NCI-H2171 (cell line): ENCODE measurements at places on chromosomes 7 and 10.

DNA sequence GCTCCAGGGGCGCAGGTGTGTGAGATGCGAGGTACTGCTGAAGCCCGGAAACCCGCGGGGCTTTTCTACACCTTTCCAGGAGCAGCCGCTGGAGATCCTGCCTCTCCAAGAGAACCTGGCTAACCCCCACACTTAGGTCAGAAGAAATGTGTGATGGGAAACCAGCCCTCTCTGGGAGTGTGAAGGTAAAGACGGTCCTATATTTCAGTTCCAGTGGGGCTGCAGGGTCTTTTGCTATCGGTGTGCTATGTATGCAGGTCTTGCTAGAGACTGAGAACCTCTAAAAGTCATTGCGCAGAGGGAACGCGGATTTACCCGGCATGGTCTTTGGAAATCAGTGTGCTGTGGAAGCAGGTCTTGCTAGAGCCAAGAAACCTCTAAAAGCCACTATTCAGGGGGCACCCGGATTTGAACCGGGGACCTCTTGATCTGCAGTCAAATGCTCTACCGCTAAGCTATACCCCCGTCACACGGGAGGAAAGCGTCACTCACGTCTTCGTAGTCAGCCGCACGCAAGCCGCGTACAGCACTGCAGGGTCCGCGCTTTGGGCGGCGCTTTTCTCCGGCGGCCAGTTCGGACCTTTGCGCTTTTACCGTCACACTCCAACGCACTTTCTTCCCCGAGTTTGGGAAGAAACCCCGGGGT lies 46.0 kb downstream of the ZNF777 start:
- DNase-seq, result no peak

DNA sequence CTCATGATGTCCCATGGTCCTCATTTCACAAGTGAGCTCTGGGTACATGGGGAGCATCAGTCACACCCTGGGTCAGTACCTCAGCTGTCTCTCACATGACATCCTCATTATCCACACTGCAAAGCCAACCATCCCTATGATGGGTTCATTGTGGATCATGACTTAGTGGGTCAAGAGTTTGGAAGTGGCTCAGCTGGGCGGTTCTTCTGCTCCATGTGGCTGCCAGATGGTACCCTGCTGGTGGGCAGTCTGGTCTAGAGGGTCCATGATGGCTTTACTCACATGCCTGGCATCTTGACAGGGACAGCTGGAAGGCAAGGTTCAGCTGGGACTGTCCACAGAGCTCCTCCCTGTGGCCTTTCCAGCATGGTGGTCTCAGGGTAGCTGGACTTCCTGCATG lies 19.1 kb upstream of the PSMG3 start:
- no peak for DNase-seq

GRCh38 chr10:75297021-75297599 lies 61.4 kb upstream of the COMTD1 start:
- no peak for DNase-seq

- no peak for DNase-seq
Observed at GRCh38 chr10:98481404-98481945, 34.7 kb upstream of the HPS1 start.

GRCh38 chr10:130072247-130072646 lies 38.4 kb downstream of the C10orf143 start:
- no peak for DNase-seq

- no peak for DNase-seq
Observed at GRCh38 chr7:30246392-30246791, 38.0 kb upstream of the ZNRF2 start.

GRCh38 chr10:18377898-18378297 lies 237.7 kb downstream of the CACNB2 start:
- no peak for DNase-seq

GRCh38 chr10:74637685-74638084 lies 188.7 kb upstream of the KAT6B start:
- DNase-seq, result no peak

- no peak for DNase-seq
Observed at GRCh38 chr10:113991091-113991860, 52.4 kb upstream of the ADRB1 start.

DNA sequence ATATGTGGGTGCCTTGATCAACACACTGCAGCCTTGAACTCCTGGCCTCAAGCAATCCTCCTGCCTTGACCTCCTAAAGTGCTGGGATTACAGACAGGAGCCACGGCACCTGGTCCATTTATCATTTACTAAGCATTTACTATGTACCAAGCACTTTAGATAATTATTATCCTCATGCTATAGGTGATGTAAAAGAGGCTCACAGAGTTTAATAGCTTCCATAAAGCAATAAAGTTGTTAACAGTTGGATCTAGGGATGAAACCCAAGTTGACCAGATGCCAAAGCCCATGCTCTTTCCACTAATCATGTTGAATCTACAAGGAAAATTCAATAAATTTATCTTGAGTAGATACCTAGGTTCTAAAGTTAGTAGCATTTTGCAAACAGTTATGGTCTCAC lies 5.0 kb downstream of the NAPEPLD start:
- no peak for DNase-seq

DNA sequence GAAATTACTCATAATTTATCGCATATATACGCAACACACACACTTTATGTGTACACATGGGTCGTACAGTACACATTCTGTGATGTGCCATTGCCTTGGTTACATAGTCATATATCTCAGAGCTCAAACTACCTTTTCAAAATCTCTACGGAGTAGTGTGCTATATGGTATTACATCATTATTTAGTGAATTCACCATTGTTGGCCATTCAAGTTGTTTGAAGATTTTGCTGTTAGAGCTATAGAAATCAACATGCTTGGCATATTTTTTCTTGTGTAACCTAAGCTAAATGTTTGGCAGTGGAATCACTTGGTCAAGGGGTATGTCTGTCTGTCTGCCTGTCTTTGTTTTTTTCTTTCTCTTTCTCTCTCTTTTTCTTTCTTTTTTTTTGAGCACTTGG lies 42.0 kb upstream of the MMD2 start:
- DNase-seq, result no peak

DNA sequence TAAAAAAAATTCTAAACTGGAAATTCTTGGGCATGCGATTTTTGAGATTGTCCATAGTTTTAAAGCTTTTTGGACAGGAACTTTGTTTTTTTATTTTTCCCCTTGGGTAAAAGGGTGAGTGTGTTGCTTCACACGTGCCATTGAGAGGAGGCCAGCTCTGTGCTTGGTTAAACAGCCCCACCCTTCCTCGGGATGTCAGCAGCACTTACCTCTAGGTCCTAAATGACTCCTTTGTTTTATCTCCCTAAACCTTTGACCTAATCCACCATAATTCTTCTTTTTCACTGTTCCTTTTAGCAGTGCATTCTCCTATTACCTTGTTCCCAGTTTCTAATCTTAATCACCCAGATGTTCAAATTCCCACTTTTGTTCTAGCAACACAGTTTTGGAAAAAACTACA lies 83.5 kb downstream of the SEMA3D start:
- no peak for DNase-seq

DNA sequence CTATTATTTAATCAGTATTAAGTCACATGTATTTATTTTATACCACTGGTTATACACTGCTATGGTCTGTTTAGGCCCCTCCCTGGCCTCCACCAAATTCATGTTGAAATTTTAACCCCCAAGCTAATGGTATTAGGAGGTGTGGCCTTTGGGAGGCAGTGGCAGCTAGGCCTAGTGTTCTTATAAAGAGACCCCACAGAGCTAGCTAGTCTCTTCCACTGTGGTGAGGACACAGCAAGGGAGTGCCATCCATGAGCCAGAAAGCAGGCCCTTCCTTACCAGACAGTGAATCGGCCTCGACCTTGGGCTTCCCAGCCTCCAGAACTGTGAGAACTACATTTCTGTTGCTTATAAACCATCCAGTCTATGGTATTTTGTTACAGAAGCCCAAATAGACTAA lies 28.7 kb downstream of the RBM48 start:
- DNase-seq, result no peak

DNA sequence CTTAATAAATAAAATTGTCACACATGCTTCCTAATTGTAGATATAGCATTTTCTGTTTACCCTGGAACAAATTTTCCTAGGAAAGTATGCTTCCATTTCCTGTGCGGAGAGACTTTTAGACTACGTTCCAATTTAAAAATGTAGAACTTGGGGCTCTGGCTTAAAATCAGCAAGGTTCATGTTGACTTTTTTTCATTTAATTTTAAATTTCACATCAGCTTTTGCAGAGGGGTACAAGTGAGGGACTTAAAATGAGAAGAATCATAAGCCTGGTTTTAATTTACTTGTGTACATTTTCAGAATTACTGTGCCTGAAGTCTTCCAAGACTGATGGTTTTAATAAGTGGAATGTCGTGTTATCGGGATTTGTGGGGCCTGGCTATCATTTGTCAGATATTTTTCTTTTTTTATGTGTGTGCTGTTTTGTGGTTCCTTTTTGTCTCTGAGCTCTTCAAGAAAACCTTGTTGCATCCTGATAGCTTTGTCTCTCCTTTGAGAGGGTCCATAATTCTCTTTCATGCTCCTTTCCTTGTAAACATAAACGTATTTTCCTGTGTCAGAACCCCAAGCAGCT lies 8.8 kb upstream of the ATRNL1 start:
- no peak for DNase-seq

DNA sequence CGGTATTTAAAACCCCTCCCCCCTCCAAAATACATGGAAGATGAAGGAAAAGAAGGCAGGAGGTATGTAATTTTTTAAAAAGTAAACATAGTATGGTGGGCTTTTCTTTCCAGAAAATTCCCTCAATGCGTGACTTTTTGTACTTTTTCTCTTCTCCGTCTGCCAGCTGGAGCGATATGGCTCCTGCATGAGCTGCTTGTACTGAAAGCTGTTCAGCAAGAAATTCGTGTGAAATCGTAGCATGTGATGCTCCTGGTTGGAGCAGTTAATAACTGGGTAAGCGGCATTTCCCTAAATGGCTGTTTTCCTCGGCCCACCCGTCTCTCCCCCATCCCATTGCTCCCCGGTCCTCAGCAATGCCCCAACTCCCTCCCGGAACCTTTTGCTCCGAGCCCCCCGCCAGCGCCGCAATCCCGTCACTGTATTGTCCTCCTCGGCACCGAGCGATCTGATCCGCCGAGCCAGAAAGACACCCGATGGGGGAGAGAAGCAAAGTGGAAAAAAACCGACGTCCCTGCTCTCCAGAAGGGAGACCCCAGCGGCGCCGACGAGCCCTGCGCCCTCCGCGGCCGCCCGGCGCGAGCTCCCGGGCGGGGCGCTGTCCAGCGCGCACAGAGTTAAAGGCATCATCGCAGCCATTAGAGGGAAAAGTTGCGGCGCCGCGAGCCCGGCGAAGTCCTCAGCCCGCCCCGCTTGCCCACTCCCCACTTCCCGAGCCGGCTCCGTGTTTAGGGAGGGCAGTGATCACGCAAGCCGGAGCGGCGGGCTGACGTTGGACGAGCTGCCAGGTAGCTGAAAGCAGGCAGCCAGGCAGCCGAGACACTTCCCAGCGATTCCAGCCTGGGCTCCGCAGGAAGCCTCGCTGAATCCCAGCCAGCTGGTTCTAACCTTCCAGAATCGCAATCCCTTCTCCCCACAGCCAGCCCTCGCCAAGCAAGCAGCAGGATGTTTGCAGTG lies at the start of gene VSTM2A:
VSTM2A (plus strand) TSS at position 707 of the 957 bp plus-strand sequence. CDS start 356 bp downstream, outside the sequence.
- DNase-seq, result no peak

DNA sequence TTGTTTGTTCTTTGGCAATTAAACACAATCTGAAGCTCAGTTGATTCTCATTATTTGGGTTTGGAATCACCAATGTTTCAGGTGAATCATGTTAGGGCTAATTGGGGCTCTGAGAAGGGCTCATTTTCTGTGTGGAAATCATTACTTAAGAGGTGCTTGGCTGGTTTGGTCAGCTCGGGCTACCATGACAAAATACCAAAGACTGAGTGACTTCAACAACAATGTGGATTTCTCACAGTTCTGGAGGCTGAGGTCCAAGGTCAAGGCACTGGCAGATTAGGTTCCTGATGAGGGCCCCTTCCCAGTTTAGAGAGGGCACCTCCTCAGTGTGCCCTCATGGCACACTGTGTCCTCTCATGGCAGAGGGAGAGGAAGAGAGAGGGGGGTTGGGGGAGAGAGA lies 121.3 kb downstream of the ZNF248 start:
- DNase-seq, result no peak

DNA sequence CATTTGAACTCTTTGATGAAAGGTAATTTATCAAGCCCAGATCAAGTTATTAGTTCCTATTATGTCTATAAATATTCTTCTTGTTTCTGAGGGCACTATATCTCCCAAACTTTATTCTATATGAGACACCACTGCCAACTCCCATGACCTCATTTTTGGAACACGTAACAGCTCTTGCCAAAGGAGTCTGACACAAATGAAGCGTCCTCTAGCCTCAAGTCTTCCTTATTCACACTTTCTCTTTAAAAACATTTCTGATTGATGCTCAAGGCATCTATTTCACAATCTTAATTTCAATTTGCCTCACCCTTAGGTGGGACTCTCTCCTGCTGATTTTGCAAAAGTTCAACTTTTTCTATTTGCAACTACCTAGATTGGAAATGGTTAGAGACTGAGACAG lies 848.4 kb downstream of the GATA3 start:
- no peak for DNase-seq

- DNase-seq, result no peak
Observed at GRCh38 chr10:54742416-54742815, 58.6 kb downstream of the PCDH15 start.

GRCh38 chr10:91953600-91954160 lies 30.1 kb downstream of the BTAF1 start:
- no peak for DNase-seq

DNA sequence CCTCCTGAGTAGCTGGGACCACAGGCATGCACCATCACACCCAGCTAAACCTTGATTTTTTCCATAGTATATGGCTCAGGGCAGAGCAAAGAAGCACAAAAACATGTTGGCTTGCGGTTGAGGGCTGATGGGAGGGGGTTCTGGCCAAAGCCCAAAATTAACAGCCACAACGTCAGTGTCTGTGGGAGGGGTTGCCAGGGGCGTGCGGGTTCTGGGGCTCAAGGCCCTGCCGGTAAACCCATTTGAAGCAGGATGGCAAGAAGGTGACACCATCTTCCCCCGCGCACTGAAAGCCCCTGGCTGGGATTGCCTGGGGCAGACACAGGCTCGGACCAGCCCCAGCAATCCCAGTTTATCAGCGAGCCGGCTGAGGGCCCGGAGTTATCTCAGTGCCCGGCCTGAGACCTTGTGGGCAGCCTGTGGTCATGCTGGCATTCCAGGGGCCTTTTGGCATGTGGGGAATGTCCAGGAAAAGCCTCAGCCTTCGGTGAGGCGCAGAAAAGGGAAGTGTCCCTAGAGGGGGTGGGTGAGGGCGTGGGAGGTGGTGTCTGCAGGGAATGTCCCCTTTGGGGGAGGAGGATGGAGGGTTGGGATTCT lies 167.7 kb upstream of the TNRC18 start:
- no peak for DNase-seq

GRCh38 chr10:69866246-69866687 lies 64.6 kb downstream of the COL13A1 start:
- DNase-seq, result no peak

GRCh38 chr7:43590862-43591557 lies 8.1 kb downstream of the STK17A start:
- DNase-seq, result no peak

DNA sequence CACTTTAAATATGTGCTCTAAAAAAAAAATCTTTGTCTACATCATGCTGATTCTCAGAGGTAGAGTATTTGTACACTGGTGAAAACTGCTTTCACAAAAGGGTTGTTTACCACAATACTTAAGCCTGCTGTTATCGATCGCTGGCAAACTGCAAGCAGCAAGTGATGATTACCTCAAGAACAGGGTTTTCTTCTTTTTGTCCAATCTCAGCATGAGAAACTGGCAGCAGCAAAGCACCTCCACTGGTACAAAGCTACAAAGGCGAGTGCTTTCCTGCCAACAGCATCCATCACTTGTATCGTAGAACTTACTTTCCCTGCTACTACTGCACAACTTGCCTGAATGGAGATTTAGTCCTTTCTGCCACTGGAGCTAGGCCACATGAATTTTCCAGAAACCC lies 276.5 kb downstream of the DGKB start:
- DNase-seq, result no peak

GRCh38 chr10:43265799-43266721 lies 805 bp downstream of the RASGEF1A start:
- no peak for DNase-seq
